ENCODE measurements at places on chromosomes 6 and 20. TPM values are rescaled to one million over a fixed set of nuclear protein-coding genes. Genes with fewer than 3 reads are reported as not detected.

TREM1 gene
- 2.6 TPM for total RNA-seq

CALHM6 gene
- 0.97 TPM for total RNA-seq

WFDC5 gene
- total RNA-seq, result not detected

IL20RA gene
- total RNA-seq, result 0.32 TPM

GABRR1 gene
- not detected for total RNA-seq

PRDM1 gene
- total RNA-seq, result 2.0 TPM

- DNase-seq, result peak; percentile 7
Observed at GRCh38 chr20:60306105-60306504, 347.9 kb downstream of the CDH26 start.

- DNase-seq, result no peak
Observed at GRCh38 chr6:169379495-169380070, 125.9 kb upstream of the THBS2 start.

DNA sequence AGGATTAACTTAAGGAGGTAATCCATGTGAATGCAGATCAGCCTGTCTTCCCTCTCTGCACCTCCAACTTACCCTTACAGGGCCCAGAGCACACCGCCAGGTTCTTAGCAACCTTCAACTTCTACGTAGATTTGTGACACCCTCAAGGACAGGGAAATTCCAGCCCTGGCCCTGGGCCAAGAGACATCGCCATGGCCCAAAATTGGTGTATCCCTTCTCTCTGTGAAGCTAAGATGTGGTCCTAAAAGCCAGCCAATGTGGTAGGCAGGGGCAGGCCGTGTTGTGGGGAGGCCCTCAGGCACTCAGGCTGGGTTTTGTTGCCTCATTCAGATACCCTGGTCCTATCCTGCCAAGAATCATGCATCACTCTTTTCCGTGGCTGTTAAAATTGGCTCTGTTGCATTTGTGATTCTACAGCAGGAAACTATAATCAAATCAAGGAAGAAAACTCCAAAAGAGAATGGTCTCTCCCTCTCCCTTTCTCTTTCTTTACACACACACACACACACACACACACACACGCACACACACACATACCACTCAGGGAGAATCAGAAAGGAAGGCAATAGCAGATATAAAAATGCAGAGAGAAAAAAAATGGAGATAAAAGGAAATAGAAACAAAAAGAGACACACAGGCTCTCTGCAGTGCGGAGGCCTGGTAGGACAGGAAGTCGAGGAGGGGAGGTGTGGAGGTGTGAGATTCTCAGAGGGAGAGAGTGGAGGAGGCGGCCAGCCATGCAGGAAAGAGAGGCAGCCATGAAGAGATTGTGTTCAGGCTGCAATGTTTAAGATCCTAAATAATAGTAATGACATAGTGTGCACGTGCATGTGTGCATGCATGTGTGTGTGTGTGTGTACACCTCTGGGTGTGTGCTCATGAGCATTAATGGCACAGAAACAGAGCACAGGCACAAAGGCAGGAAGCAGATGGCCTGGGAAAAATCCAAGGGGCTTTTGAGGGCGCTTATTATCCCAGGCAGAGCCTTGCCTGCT lies 201.8 kb upstream of the LRFN2 start:
- DNase-seq, result peak; percentile 46

DNA sequence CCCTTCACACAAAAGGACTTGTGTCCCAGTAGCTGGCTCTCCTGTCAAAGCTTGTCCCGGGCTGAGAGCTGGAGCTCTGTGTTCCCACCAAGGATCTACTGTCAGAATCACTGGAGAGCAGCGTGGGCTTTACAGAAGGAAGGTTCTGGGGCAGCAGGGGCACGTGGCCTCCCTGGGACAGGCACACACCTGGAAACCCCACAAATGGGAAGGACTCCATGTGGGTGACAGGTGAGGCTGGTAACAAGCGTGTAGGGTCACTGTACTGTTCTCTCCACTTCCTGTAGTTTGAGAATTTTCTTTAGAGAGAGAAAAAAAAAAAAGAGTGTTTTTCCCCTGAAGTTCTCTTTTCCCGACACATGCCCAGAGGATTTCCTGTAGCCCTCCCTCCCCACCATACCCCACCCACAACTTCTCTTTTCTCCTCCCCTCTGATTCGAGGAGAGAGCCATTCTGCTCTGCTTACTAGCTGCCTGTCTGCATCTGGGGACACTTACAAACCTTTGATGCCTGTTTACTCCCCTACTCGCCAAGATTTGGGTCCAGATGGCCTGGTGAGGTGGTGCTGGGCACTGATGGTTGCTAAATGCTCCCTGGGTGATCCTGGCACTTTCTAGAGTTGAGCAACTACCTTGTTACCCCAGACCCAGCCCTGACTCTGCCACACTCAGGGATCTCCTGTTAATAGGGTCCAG lies 84.1 kb upstream of the SIRPA start:
- DNase-seq, result no peak

DNA sequence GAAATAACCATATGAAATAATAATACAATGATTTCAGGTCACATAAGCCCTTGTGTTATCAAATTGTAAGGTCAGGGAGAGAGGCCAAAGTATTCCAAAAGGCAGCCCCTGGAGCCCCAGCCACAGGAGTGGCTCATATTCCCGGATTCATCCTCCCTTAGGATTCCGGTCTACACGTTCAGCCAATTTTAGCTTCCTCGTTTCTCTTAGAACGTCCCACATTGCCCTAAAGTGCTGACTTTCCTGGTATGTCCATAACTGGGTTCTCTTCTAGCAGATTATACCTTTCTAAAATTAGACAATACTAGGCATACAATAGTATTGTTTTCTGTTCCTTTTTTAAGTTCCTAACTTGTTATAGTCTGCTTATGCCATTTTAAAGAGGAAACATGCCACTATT lies 192.7 kb upstream of the NOX3 start:
- no peak for DNase-seq

GRCh38 chr6:144737998-144738397 lies 452.9 kb downstream of the UTRN start:
- no peak for DNase-seq

- DNase-seq, result peak; percentile 88
Observed at GRCh38 chr20:5056801-5057599, 55.7 kb upstream of the SLC23A2 start.

DNA sequence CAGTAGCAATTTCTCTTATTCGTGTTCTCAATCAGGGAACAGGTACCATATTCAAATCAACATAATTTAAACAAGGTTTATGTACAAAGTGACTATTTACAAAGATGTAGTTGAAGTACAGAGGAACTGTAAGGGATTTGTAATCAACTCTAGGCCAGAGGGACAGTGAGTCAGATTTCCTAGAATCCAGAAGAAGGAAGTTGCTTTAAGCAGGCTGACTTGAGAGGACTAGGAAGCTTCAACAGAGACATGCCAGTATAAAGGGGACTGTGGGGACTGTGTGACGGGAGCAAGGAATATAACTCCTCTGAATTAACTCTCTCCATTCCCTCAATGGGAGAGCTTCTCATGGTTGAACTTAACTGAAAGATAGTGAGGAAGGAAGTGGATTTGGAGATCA lies 427.4 kb upstream of the JAG1 start:
- no peak for DNase-seq

All from cardiac septum (tissue), 1 donor.